ENCODE measurements at places on chromosomes 2 and 18.
A peak's percentile ranks its signal among the peaks of the same experiment; 100 is the strongest.

DNA sequence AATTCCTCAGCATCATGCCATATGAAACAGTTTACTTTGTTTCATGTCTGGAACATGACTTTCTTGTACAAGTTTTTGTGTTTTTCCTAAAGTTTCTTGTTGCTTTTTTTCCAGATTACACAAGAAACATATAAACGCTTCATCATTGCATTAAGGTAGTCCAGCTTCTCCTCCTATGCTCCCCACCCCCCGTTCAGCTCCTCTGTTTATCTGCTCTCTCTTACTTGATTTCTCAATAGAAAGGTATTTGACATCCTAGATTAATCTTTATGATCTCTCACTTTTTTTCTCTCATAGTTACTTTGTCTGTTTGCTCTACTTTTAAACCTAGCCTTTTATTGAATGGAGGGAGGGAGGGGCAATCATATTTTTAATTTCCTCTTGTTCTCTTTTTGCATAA lies 25.4 kb downstream of the SLC40A1 start:
- DNase-seq: no peak

GRCh38 chr18:42310956-42311355 lies 355.9 kb downstream of the PIK3C3 start:
- no peak for DNase-seq

DNA sequence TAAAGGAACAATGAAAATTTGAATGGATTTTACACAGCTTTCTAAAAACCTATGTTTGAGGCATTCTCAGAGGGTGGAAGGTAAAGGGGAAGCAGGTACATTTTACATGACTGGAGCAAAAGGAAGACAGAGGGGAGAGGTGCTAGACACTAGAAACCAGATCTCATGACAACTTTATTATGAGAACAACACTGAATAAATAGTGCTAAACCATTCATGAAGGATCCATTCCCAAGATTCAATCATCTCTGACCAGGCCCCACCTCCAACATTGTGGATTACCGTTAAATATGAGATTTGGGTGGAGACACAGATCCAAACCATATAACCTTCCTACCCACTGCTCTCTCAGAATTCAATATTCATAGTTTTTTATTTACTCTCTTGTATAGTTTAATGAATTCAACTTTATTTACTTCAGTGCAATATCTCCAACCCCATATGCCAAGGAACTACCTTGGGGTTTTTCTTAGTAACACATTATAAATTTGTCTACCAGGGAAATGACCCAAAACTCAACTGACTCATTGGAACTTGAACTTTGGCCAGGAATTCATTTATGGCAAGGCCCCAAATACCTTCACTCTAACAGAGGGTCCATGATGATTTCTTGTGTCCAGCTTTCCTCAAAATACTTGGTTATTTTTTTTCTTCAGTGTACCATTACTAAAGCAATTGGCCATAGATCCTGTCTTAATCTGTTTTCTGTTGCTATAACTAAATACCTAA lies 317.8 kb downstream of the GULP1 start:
- no peak for DNase-seq

DNA sequence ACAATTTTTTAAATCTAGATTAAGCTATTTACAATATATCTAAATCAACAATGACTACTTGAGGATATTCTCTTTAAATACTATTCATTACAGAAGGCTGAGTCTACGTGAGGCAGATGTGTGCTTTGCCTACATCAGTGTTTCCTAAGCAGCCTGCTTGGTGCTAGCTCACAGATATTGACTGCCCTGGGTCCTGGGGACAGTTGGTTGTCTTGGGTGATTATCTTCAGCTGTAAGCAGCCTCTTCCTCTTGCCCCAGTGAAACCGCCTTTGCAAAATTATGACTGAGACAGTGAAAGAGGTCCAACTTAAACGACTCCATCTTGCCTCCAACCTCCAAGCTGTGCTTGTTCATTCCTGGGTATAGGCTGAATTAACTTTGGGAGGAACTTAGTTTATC lies 39.6 kb upstream of the CCDC88A start:
- DNase-seq: no peak

GRCh38 chr2:119449521-119449920 lies 17.9 kb downstream of the TMEM37 start:
- DNase-seq: no peak

- no peak for DNase-seq
These were observed 165.5 kb downstream of the GCA start for GRCh38 chr2:162509288-162509968.

DNA sequence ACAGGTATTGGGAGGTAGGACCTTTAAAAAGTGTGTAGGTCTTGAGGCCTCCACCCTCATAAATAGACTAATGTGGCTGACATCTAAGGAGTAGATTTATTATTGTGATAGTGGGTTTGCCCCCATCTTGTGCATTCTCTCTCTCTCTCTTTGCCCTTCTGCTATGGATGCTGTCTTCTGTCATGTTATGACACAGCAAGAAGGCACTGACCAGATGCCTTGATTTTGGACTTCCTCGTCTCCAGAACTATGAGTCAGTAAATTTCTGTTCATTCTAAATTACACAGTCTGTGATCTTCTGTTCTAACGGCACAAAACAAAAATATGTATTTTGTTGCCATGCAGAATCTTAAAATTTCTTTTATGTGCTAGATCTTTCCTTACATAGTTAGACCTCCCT lies 66.9 kb downstream of the ATAD2B start:
- no peak for DNase-seq

GRCh38 chr2:82837588-82838304 lies 1621.3 kb downstream of the SUCLG1 start:
- DNase-seq: no peak

GRCh38 chr18:41099451-41099850 lies 855.6 kb upstream of the PIK3C3 start:
- no peak for DNase-seq

GRCh38 chr18:62637807-62638687 lies 77.3 kb upstream of the PHLPP1 start:
- peak; percentile 52 for DNase-seq

GRCh38 chr2:195505701-195506100 lies 151.3 kb upstream of the SLC39A10 start:
- DNase-seq: no peak

DNA sequence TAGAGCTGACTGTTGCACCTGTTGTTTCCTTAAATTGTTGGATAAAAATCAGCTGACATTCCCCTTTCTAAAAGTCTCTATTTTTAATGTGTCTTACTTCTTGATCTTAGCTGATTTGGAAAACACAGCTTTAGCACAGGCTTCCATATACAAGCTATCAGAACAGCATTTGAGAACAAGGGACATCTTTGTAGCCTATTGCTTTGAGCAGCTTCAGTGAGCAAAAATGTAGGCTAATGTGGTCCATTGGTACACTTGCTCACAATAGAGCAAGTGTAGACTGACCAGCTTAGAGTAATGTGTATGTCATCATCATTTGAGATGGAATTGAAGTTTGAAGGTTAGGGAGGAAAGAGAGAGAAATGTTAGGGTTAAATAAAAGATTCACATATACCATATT lies 7.0 kb downstream of the INPP1 start:
- no peak for DNase-seq

GRCh38 chr2:38586931-38587330 lies 15.8 kb downstream of the HNRNPLL start:
- DNase-seq: no peak

- no peak for DNase-seq
These were observed 8.4 kb downstream of the KCNIP3 start for GRCh38 chr2:95305380-95306061.

DNA sequence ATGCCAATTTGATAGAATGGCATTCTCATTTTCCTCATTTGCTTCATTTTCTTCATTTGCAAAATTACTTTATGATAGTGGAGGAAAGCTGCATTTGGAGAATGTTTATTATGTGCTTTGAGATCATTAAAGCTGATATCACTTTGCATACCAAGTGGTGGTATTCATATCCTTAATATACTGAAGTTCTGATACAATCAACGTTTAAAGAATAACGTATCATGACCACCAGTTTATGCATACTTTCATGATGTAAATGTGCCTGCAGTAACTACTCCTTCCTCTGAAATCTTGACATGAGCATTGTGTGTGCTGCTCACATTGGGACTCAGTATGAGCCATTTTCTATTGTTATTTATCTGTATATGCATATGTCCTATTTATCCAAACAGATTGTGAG lies 302.1 kb downstream of the ARHGAP15 start:
- DNase-seq: no peak

GRCh38 chr2:158407031-158407430 lies 49.5 kb downstream of the CCDC148 start:
- no peak for DNase-seq

DNA sequence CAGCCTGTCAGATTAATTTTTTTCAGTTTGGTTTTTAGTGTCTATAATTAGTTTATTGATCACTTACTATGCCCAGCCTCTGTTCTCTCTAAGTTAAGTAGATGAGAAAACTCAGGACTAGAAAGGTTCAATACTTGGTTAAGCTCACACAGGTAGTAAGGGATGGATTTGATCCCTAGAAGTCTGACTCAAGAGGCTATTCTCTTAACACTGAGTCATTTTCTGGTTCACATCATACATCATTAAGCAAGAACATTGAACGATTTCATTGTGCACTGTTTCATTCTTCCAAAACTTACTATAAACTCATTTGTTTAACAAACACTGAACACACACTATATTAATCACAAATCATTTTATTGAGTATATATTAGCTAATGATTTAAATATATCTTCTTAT lies 54.1 kb upstream of the SLC38A11 start:
- DNase-seq: no peak

DNA sequence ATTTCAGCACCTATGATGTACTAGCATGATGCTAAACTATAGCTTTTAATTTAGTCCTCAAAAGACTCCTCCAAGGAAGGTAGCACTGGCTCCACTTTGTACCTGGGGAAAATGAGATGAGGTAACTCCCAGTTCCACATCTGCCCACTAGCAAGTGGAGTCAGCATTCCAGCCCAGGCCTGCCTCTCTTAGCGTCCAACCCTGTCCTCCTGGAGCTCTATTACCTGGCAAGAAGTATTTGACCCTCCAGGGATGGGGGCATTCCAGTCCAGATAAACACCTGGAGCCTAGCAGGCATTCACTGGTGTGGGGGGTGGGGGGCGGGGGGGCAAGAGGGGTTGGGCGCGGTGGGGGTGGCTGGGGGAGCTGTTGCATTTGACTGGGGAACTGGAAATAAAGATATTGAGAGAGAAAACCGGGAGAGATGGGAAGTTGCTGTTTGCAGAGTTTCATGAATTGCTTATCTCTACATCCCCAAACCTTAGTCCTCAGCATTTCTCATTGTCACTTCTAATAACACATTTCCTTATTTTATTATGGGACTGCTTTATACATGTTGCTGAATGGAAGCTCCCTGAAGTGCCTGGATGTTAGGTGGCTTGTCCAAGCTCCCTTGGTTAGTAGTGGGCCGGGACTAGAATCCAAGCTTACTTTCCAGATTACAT lies 22.0 kb upstream of the FZD5 start:
- DNase-seq: no peak

DNA sequence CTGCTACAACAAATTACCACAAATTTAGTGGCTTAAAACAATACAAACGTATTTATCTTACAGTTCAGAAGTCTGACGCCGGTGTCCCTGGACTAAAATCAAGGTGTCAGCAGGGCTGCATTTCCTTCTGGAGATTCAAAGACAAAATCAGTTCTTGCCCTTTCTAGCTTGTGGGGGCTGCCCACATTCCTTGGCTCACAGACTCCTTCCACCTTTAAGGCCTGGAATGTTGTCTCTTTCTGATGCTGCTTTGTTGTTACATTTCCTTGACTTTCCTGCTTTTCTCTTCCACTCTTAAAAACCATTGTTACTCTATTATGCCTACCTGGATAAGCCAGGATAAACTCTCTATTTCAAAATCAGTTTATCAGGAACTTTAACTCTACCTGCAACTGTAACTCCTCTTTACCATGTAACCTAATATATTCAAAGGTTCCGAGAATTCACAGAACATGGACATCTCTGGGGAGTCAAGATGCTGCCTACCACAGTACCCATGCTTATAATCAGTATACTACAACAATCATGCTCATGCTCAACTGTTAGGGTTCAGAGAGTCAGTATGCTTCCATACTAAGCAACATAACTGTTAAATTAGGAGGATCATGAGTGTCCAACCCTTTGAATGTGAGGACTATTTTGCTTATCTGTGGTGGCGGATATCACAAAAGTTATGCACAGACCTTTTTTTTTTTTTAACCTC lies 27.4 kb downstream of the YES1 start:
- DNase-seq: no peak

DNA sequence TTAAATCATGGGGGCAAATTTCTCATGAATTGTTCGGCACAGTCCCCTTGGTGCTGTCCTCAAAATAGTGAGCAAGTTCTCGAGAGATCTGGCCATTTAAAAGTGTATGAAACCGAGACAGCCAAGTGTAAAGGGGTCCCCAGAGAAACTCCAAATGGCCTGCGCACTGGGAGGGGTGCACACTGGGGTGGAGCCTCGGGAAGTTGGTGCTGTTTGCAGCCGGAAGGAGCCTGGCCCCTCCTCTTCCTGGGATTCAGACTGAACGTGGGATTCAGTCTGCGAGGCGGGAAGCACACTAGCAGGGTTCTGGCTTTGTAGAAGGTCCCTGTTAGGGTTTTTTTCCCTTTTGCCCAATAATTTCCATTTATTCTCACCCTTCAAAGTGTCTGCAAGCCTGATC lies 48.8 kb downstream of the RABL2A start:
- no peak for DNase-seq

GRCh38 chr2:7027956-7028655 lies 110.9 kb downstream of the RNF144A start:
- DNase-seq: no peak

DNA sequence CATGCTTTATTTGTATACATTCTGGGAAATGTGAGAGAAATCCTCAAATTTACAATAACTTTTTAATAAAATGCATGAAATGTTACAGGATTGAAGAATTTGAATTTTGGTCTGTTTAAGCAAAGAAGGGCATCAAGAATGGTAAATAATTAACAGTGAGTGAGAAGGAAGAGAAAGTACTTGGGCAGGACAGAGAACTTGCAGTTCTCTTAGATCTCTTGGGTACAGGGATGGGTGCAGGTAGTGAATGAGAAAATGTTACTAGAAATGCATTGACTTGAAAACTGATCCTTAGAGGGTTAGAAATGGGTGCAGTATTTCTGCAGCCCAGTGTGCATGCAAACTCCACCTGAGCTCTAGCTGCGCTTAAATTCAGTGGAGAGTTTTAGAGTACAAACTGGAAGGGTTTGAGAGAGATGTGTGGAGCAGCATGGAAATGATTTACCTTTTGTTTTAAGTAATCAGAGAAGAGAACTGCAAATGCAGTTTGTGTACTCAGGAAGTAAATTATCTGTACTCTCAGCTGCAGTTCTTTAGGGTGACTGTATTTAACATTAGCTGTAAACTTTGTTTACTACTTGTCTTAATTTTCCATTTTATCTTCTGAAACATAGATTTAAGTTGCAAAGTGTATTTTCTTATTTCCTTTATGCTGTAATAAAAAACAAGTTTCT lies 51.0 kb upstream of the RAB27B start:
- no peak for DNase-seq

DNA sequence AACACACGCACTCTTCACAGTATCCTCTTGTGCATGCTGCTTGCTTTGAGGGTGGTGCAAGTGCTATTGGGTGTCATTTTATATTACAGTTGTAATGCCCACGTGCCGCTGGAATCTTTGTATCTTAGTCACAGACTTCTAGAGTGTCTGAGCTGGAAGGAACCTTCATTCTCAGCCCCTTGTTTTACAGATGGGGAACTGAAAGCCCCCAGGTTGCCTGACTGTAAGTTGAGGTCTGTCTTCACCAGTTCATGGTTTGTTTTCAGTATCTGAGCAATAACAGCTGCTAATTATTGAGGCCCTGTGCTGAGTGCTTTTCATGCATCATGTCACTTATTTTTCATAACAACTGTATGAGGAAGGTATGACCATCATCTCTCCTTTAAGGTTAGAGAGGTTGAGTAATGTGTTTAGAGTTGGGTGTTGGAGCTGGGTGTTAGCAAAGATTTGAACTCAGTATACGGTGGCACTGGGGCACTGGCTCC lies 77.0 kb downstream of the PRKCE start:
- DNase-seq: no peak
